ENCODE measurements at places on chromosomes 4 and X.

DNA sequence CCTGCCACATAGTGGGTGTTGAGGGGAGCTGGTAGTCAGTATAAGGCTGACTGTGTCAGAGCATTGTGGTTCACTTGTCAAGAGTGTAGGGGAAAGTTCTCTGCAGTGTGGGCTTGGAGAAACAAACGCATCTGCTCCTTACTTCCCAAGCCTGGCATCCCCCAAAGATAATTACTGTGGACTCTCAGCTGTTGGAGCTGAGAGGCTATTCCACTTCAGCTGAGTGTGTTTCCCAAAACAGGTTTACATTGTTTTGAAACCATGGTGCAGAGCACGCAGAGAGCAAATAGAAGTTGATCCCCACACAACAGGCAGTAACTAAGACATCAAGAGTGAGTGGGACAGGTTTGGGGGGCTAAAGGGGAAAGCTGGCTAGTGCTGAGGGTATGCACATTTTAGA is 181.0 kb upstream of the EOLA2 start:
- no peak for DNase-seq

DNA sequence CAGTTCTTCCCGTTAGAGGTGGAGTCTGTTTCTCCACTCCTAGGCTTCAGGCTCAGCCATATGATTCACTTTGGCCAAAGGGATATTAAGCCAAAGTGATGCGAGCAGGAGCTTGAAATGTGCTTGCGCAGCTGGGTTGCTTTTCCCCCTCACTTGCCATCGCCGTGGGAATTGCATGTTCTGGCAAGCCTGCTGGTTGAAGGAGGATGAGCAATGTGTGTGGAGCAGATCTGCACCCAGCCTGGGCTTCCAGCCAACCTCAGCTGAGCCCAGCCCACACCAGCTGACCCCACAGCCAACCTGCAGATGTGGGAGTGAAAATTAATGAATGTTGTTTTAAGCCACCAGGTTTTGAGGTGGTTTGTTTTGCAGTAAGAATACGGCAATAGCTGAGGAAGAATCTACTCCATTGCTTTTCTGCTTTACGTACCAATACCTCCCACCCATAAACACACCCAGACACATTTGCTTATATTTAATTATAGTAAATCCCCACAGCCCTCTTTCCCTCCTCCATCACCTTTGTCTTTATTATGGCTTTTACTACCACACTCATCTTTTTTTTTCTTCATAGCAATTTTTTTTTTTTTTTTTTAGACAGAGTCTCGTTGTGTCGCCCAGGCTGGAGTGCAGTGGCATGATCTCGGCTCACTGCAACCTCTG is 132.8 kb upstream of the FUNDC1 start:
- no peak for DNase-seq

DNA sequence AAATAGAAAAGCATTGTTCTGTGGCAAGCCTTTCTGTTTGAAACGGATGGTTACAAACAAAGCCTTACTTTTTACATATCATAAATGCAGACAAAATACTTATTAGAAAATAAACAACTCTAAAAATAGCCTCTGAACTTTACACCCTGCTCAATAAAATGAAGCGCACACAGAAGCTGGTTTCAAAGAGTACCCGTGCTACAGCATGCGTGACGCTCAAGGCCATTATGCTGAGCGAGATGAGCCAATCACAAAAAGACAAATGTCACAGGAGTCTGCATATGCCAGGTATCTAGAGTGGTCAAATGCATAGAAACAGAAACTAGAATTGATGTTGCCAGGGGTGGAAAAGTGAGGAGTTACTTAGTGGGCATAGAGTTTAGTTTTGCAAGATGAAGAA is 326.5 kb upstream of the GATB start:
- no peak for DNase-seq

DNA sequence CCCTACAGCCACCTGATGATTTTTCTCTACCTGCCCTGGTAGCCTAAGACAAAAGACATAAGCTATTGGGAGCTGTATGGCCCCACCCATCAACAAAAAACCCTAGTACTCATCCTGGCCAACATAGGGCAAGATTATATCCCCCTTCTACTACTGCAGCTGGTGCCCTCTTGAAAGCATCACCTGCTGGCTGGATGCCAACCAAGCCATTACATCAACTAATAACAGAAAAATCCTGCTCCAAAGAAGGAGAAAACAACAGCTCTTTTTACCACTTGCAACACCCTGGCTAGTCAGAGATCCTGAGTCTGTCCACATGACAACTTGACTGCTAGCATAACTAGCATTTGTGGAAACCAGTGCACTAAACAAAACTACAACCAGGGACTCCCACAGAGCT is 43.6 kb upstream of the UPRT start:
- DNase-seq: no peak

DNA sequence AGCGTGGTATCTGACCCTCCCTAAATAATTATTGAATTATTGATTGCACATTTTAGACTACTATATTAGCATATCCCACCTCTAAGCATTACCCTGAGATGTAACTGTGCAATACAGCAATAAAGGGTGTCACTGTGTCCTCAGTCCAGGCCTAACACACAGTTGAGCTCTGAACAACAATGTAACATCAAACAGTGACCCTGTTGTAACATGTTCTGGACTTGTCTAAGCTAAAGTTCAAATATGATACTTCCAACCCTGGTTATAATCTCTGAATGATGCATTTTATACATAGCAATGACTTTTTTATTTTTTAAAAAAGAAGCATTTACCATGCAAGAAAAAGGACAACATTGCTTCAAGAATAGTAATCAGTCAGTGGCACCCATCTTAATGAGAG is 61.6 kb upstream of the DMD start:
- DNase-seq: no peak

- no peak for DNase-seq
Measured at GRCh38 chrX:12494400-12495138, 296.6 kb upstream of the PRPS2 start.

DNA sequence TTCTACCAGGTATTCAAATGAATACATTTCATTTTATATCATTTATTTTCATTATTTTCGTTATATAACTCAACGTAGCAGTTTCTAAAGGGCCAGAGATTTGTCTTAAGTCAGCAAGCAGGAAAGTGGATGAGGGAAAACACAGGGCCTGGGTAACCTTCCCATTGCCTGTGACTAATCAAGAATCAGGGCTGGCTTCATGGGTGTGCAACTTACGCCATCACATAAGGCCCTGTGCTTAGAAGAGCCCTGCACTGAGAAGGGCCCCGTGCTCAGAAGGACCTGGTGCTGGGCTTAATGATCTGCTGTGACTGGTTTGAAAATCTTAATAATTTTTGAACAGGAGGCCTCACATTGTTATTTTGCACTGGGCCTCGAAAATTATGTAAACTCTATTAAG is 65.4 kb upstream of the FAM9C start:
- no peak for DNase-seq

DNA sequence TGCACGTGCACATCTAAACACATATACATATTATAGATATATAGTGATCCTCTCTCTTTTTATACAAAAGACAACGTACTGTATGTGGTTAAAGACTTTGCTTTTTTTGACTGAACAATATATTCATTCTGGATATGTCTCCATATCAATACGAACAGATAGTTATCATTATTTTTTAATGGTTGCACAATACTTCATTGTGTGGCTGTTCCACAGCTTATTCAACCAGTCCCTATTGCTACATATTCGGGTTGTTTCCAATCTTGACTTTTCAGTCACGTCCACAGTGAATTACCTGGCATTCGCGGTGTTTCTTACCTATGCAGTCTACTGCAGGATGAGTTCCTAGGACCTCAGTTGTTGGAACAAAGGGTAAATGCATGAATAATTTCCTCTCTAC is 53.1 kb downstream of the FGFBP1 start:
- DNase-seq: no peak

- no peak for DNase-seq
Measured at GRCh38 chrX:78708262-78708661, 39.3 kb upstream of the LPAR4 start.

GRCh38 chrX:3697701-3698279 is 15.7 kb downstream of the PRKX start:
- DNase-seq: no peak

DNA sequence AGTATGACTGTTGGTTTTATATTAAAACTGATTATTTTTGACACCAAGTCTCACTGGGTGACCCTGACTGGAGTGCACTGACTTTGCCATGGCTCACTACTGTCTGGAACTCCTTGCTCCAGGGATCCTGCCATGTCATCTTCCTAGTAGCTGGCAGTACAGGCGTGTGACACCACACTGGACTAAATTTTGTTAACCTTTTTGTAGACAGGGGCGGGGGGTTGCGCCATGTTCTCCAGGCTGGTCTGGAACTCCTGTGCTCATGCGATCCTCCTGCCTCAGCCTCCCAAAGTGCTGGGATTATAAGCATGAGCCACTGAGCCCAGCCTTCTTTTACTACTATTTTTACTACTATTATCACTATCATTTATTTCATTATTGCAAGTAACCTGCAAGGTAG is 8.9 kb downstream of the XAGE1A start:
- DNase-seq: no peak

GRCh38 chr4:10120943-10121567 is 4.5 kb upstream of the WDR1 start:
- DNase-seq: no peak

- DNase-seq: no peak
Measured at GRCh38 chr4:20954541-20954940, 254.3 kb downstream of the PACRGL start.

DNA sequence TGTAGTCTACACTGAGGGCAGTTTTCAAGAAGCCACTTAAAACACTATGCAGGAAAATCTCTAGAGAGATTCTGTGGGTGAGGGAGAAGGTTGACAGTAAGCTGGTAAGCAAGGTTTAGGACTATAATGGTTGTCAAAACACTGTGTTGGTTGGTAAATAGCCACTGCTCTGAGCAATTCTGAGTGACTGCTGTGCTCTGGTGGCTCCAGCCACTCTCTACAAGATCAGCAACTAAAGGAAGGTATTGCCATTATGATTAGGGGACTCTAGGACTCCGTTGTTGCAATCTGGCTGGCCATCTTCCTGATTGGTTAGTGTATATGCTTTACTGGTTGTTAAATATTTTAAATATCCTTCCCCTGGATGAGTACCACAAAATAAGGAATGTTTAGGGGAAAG is 5.5 kb upstream of the FAM47E start:
- DNase-seq: no peak

- no peak for DNase-seq
Measured at GRCh38 chr4:15953625-15954024, 9.3 kb downstream of the FGFBP2 start.

DNA sequence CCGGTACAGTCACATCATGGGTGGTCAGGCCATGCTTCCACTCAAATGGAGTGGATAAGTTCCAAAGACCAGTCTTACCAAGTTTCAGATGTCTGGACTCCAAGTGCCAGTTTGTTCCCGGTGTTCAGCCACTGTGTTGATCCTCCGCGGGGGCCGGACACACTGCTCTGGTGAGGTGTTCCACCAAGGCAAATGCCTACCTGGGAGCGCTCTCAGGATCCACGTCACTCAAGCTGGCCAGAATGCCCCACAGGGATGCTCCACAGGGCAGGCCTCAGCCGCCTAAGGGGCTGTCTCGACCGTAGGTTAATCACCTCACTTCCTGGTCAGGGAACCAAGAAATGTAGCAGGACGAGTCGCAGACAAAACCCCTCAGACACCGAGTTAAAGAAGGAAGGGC is 258.0 kb upstream of the GRID2 start:
- DNase-seq: no peak

- no peak for DNase-seq
Measured at GRCh38 chrX:1486749-1487361, 34.1 kb upstream of the ASMTL start.

DNA sequence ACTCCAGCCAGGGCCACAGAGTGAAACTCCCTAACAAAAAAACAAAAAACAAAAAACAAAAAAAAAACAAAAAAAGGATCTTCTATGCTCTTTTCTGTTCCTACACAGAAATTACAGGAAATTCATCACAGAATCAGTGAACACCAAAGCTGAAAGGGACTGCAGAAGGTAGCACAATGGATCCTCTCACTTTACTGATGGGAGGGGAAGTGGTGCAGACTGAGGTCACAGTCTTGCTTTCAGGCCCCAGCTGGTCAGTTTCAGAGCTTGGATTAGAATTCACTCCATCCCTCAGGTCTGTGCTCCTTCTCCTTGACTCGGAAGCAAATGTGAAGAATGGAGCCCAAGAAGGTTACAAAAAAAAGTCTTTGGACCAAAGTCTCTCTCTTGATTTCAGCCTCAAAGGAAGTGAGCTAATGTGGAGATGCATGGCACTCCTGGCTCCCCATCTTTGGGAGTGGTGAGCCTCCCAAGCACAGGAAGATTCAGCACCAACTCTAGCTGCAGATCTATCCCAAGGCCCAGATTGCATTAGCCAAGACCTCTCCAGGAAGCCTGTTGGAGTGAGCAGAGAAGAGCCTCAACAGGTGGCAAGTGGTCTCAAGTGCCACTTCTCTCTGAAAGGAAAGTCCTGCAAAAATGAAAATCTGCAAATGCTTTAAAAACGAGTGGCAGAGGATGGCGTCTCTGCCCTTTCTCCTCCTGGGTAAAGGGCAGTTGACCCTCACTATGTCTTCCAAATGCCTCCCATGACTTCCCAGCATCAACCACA is 176.0 kb downstream of the MAML3 start:
- DNase-seq: no peak

- no peak for DNase-seq
Measured at GRCh38 chr4:6032249-6033244, 14.3 kb upstream of the C4orf50 start.
